NCI-H510A treated with DMSO at 0.1 percent for 48 hours (cell line): ENCODE measurements at places on chromosomes 4 and X.

DNA sequence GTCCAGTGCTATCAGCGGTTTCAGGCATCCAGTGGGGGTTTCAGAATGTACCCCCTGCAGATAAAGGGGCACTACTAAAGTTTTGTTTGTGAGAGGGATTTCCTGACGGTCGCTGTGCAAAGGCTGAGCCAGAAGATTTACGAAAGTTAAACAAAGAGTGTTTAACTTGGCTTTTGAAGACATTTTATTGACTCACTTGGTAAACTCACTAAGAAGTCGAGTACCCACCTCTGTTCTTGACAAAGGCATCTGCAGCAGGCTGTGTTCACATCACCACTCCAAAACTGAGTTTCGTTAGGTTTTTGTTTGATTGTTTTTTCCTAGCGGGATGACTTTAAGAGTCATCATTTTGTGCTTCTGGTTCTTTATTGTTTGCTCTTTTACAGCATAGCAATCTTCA lies 143.9 kb upstream of the TBL1X start:
- DNase-seq = no peak

GRCh38 chr4:39631700-39632079 lies 7.0 kb downstream of the SMIM14 start:
- no peak for DNase-seq

DNA sequence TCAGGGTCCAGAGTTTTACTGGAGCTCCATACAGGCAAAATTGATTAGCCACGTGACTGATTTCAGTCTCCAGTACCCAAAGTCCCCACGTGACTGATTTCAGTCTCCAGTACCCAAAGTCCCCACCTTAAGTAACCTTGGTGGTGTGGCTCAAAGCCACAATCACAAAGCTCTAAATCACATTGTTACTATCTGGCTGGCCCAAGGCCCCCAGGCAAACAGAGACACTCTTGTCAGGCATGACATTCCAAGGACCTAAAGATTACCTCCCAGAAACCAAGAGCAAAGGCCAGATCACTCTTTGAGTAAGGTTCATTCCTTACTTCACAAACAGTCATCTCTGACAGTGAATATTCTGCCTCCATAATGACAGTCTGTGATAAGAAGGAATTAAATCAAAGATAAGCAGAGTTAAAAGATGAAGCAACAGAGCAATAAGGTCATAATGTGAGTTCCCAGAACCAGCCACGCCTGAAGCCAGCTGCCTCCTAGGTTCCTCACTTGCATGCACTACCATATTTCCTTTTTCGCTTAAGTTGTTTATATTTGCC lies 78.5 kb downstream of the ANXA3 start:
- no peak for DNase-seq

GRCh38 chrX:50206753-50207152 lies 2.2 kb downstream of the CCNB3 start:
- no peak for DNase-seq

DNA sequence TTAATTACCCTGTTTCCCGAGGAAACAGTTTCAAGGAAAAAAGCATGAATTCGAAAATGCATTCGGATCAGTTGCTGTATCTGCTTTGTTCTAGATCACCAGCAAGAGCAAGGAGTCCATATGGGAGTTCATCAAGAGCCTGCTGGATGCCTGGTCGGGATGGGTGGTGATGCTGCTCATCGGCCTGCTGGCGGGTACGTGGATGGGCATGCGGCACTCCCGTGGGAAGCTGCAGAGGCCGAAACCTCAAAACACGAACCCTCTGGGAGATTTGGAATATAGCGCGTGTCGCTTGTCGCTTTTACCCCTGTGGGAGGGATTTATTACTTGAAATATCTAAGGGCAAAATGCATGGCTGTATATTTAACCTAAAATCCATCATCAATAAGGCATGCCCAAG lies 30.6 kb downstream of the CLCN4 start:
- no peak for DNase-seq

DNA sequence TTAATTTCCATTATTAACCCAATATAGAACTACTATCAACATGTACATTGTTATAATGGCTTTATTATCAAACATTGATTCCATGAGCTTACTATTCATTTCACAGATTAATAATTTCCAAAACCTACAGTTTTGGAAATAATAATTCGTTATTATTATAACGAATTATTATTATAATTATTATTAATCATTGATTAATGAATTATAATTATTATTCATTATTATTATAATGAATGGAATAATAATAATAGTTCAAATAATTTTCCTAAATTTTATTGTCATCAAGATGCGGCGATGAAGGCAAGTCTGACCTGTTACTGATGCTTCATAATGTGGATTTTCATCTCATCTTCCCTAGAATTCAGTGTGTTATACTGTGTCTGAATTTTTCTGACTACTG lies 22.0 kb downstream of the CTSO start:
- DNase-seq = no peak

DNA sequence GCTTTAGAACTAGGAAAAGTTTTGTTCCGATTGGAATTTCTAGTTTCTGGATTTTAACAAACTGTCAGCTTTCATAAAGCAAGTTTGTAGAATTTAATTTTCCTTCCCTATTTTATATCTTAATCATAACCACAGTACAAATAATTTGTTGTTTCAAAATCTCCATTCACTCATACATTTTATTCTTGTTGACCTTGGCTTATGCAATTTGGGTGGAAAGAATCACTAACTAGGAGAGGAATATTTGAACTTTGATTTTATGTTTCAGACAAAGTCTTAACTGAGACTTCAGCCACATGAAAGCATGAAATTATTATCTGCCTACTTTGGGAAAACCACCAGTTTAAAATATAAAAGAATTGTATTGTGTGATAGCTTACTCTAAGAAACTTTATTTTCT lies 427.9 kb downstream of the SPRY1 start:
- DNase-seq = no peak

GRCh38 chr4:174215961-174216680 lies 67.3 kb downstream of the FBXO8 start:
- DNase-seq = no peak

DNA sequence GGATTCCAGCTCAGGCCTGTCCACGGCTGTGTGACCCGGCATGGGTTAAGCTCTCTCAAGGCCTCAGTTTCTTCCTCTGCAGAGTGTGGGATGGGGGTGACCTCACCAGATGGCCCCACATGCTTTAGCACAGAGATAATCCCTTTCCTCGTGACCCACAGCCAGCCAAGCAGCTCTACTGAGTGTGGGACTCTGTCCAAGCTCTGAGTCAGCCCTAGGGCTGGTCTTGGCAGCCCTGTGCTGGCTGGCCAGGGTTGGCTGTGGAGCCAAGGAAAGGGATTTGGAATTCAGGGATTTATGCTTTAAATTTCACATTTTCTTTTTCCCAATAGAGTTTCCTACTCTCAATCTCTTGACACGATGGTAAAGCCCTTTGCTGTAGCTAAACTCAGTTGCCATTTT lies 19.7 kb upstream of the SPON2 start:
- no peak for DNase-seq

GRCh38 chrX:262381-262909 lies 18.7 kb upstream of the PLCXD1 start:
- no peak for DNase-seq
